ENCODE measurements at places on chromosomes 1 and 21.

DNA sequence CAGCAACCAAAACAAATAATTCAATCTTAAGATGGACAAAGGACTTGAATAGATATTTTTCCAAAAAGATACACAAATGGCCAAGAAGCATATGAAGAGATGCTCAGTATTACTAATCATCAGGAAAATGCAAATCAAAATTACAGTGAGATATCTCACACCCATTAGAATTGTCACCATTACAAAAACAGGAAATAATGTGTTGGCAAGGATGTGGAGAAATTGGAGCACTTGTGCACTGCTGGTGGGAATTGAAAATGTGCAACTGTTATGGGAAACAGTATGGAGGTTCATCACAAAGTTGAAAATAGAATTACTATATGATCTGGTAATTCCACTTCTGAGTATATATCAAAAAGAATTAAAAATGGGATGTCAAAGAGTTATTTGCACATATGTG is 83.2 kb downstream of the SH3GLB1 start:
- no peak for DNase-seq

GRCh38 chr1:62437273-62437940 is 558 bp downstream of the USP1 start:
- peak; percentile 49 for DNase-seq

GRCh38 chr1:18411820-18412641 is 68.7 kb upstream of the KLHDC7A start:
- DNase-seq, result no peak

- no peak for DNase-seq
These were observed 6.0 kb upstream of the BCAS2 start for GRCh38 chr1:114587203-114587991.

DNA sequence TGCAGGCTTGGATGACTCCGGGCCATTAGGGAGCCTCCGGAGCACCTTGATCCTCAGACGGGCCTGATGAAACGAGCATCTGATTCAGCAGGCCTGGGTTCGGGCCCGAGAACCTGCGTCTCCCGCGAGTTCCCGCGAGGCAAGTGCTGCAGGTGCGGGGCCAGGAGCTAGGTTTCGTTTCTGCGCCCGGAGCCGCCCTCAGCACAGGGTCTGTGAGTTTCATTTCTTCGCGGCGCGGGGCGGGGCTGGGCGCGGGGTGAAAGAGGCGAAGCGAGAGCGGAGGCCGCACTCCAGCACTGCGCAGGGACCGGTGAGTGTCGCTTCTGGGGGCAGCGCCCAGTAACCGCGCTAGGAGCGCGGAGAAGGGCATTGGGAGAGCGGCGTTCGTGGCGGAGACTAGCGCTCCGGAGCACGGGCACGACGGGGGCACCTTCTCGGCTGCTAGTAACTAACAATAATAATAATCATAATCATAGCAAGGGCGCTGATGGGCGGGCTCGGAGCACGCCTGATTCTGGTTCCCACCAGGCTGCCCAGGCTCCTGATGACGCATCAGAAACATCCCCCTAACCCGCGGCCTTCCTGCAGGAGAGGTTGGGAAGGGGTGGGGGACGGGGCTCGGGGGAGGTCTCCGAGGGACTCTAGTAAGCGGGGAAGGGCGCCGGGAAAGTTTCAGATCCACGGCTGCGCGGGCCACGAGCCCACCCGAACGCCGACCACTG is at the start of gene MX1:
TSS of gene MX1 (plus strand) at position 286 of the 722 bp plus-strand sequence. CDS start 5,832 bp downstream, outside the sequence.
- peak; percentile 90 for DNase-seq

Measured in activated naive CD8-positive, alpha-beta T cell treated with anti-CD3 and anti-CD28 coated beads for 36 hours (primary cell).